ENCODE measurements at places on chromosomes 3 and 15.

GRCh38 chr3:46468753-46469600 lies 4.3 kb upstream of the LTF start:
- DNase-seq, result no peak

DNA sequence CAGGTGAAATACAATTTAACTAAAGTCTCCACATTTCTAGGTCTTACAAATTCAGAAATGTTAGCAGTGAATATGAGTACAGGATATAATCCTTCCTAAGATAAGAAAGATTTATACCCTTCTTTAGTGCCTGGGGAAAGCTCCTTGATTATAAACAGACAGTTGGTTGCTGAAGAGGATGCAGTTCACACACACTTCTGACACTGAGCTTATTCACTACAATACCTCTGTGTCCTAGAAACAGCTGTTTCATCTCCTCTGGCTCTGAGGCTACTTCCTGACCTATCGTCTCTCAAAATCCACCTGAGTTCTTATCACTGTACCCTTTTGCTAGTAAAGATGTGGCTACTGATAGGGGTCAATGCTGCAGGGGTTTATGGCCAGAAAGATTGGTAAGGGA lies 57.1 kb downstream of the TP63 start:
- DNase-seq, result no peak

DNA sequence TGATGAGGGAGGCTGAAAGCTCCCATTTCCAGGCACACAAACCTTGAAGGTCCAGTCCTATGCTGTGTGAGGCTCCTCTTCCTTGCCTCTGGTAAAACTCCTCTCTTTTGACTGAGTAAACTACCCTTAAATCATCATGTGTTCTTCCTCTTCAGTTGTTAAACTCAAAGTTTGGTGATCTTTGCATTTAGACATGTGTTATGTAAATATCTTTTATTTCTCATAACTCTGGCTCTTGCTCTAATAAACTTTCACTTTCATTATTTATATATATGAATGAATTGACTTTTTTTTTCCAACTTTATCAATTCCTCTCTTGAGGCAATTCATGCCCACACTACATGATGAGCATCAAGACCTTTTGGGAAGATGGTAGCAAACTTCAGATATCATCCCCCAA lies 26.6 kb downstream of the SUCNR1 start:
- DNase-seq, result no peak

GRCh38 chr15:62868507-62868906 lies 174.0 kb upstream of the TPM1 start:
- no peak for DNase-seq

DNA sequence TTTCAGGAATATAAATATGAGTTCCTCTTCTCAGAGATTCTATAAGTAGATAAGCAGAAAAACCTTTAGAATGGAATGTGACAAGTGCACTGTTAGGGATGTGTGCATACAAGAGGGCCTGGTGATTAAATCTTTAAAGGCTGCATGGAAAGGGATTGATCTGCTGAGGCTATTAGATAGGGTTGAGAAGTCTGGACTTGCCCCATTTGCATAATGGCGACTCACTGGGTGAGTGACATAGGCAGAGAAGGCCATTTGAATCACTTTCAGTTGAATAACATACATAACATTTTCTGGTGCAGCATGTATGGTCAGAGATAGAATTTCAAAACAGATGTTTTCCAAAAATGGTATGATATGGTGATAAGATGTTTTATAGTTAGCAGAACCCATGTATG lies 156.9 kb downstream of the ZNF621 start:
- no peak for DNase-seq

GRCh38 chr3:153161714-153162512 lies at the start of gene RAP2B:
Gene RAP2B (plus strand): TSS chr3:153162226. CDS start chr3:153162694, 468 bp downstream.
- peak; percentile 96 for DNase-seq

- no peak for DNase-seq
Observed at GRCh38 chr3:170660139-170660538, 74.3 kb upstream of the SLC7A14 start.

- DNase-seq, result no peak
Observed at GRCh38 chr3:64253689-64254088, 28.4 kb upstream of the PRICKLE2 start.

DNA sequence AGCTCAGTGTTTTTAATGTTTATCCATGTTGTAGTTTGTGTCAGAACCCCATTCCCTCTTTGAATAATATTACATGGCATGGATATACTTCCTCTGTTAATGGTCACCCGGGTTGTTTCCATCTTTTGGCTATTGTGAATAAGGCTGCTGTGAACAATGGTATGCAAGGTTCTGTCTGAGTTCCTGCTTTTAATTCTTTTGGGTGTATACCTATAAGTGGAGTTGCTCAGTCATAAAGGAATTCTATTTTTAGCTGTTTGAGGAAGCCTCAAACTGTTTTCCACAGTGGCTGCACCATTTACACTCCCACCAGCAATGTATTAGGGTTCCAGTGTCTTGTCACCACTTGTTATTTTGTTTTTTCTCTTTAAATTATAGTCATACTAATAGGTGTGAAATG lies 99.6 kb downstream of the SLC25A26 start:
- DNase-seq, result no peak
